ENCODE measurements at places on chromosomes 6 and 20.

- no peak for DNase-seq
These were observed 45.1 kb downstream of the HNF4A start for GRCh38 chr20:44400671-44400969.

DNA sequence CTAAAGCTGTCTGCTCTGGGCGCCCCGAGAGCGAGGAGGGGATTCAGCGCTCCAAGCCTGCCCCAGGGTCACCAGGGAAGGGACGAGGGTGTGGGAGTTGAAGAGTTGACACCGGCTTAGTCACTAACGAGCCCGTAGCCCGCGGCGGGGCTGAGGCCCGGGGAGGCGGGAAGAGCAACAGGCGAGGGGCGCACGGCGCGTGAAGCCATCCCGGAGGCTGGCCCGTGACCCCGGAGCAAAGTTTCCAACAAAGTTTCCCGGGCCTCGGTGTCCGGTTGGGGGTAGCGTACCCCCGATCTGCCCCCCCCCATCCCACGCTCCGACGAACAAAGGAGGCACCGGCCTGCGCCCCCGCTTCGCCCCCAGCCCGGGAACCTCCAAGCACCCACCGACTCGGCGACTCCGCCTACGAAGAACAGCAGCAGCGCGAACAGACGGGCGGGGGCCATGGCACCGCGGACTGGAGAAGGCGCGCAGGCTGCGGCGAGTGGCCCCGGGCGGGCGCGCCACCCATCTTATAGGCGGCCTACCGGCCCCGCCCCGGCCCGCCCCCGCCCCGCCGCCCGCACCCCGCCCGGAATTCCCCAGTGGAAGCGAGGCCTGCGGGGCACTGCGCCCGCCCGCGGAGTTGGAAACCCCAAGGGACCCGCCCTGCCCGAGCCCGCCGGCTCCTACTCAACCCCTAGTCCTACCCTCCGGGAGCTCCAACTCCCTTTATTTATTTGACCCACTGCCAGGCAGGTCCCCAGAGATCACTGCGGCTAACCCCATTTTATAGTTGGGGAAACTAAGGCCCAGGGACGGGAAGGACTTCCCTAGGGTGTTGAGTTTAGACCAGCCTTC lies at the start of gene SDC4:
Gene SDC4, minus strand, starts transcription at position 489 of the 843 bp plus-strand sequence. Its CDS starts 40 bp downstream, at position 449.
- DNase-seq: peak; percentile 62

DNA sequence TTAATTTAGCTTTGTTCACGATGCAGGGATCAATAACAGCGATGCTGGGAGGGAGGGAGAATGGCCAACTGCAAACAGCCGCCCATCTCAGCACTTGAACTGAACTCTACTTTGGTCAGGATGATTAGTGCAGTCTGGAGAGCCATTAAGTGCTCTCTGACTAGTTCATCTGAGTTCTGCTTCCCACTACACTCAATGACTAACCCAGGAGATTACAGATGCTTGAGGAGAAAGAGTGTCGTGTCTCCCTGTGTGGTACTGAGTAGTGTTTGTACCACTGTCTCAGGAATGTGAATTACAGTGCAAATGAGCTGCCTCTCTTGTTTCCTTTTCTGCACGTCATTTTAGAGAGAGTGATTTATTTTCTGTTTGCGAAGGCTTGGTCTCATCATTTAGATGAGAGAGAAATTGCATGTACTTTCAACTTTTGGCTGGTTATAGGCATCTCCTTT lies 23.5 kb downstream of the CARMIL1 start:
- DNase-seq: peak; percentile 88

GRCh38 chr6:3517350-3517749 lies 60.5 kb upstream of the SLC22A23 start:
- DNase-seq: peak; percentile 90

DNA sequence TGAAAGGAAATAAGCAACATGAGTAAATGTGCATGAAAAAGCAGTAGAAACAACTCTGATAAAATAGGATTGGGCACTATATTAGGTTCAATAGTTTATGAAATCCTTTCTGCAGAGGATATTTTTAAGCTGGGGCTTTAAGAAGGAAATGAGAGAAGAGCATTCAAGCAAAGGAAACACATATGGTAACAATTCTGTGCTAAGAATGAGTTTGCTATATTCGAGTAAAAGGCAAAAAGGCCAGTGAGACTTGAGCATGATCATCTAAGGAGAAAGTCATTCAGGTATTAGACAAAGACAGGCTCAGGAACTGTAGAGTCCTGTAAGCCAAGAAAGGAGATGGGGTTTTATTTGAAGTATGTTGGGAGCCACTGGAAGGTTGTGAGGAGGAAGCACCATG lies 387.1 kb upstream of the FLRT3 start:
- DNase-seq: no peak

GRCh38 chr6:96545882-96546281 lies 17.0 kb upstream of the FHL5 start:
- DNase-seq: no peak
